ENCODE measurements at places on chromosomes 7 and 10.

GRCh38 chr10:21807180-21807579 is 196.3 kb downstream of the DNAJC1 start:
- DNase-seq, result no peak

DNA sequence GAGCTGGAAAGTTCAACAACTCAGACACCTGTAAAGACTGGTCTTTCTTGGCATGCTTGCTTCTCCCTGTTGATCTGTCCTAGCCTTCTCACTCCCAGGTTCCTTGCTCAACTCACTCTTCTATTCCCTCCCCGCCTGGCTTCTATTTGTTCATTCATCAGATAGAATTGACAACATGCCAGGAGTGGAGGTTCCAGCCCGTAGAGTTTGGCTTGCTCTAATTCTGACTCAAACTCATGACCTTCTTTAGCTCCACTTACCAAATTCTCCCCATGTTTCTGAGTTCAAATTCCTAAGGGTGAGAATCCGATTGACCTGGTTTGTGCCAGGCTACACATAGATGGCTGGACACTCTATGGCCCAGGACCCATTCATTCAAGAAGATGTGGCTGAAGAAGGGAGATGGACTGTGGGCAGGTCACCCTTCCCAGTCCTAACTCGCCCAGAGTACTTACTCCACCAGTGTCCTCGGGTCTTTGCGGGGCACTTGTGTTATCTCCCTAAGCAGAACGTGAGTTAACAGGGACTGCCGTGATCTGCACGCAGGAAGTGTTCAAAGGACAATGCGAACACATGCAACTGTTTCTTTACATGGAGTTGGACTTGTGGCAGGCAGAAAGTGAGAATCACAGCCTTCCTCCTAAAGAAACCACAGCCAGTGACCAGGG is 4.0 kb upstream of the TMEM236 start:
- DNase-seq, result no peak

GRCh38 chr10:79025199-79025832 is 43.5 kb upstream of the ZMIZ1 start:
- no peak for DNase-seq

DNA sequence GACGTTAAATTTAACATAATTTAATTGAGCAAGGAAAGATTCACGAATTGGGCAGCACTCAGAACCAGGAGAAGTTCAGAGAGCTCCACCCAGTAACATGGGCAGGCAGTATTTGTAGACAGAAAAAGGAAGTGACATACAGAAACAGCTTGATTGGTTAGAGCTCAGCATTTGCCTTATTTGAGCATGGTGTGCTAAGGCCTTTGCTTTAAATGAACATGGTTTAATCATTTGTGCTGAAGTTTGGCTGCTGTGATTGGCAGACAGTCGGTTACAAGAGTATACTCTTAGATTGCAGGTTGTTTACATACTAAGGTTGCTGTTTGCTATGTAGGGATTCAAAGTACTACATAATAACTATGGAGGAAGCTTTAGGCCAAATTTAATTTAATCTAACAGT is 199.2 kb downstream of the MALRD1 start:
- no peak for DNase-seq

GRCh38 chr7:28061824-28062196 is 118.8 kb downstream of the JAZF1 start:
- no peak for DNase-seq

DNA sequence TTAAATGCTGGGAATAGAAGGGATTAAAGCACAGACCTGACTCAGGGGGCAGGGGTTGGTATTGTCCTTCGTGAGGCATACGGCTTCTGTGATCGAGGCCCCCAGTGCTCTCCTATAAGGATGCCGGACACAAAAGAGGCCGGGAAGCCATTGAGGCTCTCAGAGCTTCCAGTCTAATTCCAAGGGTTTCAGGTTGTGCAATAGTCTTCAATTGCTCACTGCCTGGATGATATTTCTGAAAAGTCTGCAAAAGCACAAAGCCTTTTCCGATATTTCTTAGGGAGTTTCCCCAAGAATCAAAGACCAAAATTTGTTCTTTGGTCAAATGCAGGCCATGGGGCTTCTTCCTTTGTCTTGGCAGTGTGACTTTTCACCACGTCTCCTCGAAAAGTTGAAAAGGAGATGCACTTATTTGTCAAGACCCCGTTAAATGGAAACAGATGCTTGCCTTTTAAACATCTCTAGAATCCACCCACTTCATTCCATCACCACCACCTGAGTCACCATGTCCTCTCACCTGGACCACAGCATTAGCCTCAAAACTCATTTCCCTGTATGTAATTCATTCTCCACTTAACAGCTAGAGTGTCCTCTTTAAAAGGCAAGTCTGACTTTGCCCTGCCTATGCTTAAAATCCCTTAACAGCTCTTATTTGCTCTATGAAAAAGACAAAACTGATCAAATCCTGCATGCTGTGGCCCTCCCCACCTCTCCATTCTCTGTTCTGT is 134.8 kb upstream of the NAMPT start:
- no peak for DNase-seq

DNA sequence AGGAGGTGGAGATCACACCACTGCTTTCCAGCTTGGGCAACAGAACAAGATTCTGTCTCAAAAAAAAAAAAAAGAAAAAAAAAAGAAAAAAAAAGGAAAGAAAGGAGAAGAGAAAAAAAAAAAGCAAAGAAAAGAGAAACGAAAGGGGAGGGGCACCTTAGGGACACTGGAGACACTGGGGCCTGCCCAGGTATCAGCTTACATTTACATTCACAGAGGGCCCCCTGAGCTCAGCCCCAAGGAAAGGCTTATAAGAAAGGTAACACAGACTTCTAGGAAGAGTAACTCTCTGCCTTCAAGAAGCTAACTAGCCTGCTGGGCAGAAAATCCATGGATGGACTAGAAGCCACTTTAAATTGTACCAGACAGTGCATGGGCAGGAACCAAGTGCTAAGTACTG is 108.8 kb downstream of the NPY start:
- DNase-seq, result no peak

DNA sequence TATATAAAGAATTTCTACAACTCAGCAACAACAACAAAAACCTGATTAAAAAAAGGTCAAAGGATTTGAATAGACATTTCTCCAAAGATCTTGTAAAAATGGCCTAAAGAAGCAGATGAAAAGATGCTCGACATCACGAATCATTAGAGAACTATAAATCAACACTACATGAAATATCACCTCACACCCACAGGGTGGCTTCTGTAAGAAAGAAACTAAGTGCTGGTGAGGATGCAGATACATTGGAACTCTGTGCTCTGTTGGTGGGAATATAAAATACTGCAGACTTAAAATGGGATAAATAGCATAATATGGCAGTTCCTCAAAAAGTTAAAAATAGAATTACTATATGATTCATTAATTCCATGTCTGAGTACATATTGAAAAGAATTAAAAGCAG is 38.3 kb upstream of the CDCA7L start:
- no peak for DNase-seq
